ENCODE measurements at places on chromosomes 11 and 22. TPM values are rescaled to one million over a fixed set of nuclear protein-coding genes. Genes with fewer than 3 reads are reported as not detected.

DNA sequence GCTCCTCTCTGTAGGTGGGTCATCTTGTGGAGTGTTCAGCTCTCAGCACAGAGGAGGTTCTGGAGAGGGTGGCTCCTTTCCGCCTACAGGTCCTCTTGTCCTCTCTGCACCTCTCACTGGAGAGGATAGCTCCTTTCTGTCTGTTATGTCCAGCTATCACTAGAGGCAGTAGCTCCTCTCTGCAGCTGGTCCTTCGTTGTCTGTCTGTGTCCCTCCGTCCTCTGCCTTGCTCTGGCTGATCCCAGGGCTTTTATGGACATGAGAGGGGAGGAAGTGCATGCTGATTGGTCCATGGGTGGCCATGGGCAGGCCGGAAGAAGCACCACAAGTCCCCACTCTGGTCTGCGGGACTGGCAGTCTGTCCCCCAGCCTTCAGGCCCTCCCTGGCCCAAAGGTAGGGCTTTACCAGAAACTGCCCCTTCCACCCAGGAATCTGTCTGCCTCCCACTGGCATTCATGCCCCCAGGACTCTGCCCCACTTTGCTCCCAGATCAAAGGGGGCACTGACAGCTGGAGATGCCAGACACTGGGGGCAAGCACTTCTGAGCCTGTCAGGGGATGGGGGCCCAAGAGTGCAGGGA lies 38.6 kb upstream of the CALCB start:
- no peak for DNase-seq

DNA sequence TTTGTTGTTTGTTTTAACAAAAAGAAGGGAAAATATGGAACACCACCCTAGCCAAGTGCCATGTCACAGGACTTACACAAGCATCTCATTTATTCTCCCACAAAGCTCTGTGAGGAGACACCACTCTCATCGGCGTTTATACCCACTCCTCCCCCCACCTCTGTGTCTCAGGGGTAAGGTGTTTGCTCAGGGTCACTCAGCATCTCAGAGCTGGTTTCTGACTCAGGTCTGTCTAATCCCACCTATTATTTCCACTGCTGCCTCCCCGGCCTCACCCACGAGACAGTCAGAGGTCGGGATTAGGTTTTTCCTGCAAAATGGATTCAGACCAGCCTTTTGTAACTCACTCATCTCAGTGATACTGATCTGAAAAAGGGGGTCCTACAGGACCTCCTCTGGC lies 786.0 kb downstream of the OPCML start:
- DNase-seq, result no peak

The ZP1 gene
- 1.4 TPM for total RNA-seq

The TREH gene
- total RNA-seq, result not detected

GRCh38 chr22:36590441-36591056 lies 61.6 kb upstream of the EIF3D start:
- DNase-seq, result no peak

DNA sequence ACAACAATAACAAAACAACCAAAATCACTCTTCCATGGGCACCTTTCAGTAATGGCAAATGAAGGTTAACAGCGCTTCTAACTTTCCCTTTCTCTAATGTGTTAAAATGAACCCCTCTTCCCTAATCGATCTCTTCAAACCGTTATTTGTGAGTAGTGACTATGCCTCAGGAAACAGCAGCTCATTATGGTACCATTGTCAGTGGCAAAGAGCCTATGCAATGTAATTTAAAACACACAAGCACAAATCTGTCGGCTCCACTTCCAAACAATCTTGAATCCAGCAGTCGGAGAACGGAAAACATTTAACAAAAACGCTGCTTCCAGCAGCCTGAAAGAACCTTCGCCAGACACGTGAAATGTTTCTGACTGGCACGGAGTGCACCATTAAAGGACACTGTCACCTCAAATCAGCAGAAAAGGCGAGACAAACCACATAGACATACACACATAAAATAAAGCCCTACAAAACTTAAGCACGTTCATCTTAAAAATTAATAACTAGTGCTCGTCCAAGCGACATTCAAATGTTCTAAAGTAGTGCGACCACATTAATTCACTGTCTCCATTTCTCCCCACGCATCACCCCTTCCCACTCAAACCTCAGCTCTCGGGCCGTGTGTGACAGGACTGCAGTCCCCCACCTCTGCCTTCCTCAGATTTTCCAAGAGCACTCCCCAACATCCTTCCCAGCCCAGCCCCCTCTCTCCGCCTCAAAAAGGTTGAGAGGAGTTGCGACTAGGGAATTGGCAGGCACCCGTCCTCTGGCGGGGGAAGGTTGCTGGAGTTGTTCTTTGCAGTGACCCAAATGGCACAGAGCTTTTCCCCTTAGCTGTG lies 748 bp downstream of the RAB30 start:
- DNase-seq, result no peak

The SCUBE1 gene
- 3.9 TPM for total RNA-seq

GRCh38 chr11:2507212-2507901 lies 62.5 kb downstream of the KCNQ1 start:
- peak; percentile 82 for DNase-seq

GRCh38 chr11:459511-460220 lies 9.6 kb downstream of the PTDSS2 start:
- DNase-seq, result no peak

The SPI1 gene
- total RNA-seq, result 74.7 TPM

- DNase-seq, result no peak
Observed at GRCh38 chr22:23245799-23246136, 65.5 kb downstream of the BCR start.

The MS4A18 gene
- total RNA-seq, result not detected

- peak; percentile 57 for DNase-seq
Observed at GRCh38 chr11:17560281-17561110, 13.4 kb downstream of the OTOG start.

- no peak for DNase-seq
Observed at GRCh38 chr22:27670701-27671412, 130.7 kb downstream of the MN1 start.

DNA sequence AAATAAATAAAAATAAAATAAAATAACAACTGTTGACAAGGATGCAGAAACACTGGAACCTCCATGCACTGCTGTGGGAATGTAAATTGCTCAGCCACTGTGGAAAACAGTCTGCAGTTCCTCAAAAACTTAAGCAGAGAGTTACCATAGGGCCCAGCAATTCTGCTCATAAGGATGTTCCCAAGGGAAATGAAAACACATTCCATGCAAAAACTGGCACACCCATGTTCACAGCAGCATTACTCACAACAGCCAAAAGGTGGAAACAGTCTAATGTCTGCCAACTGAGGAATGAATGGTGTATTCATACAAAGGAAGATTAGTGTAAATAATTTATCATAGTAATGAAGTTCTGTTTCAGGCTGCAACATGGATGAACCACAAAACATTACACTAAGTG lies 3.2 kb upstream of the KRTAP5-10 start:
- DNase-seq, result no peak

The BIK gene
- total RNA-seq, result not detected

The UBE2L3 gene
- total RNA-seq, result 48.2 TPM

GRCh38 chr11:63462137-63462536 lies 28.8 kb downstream of the PLAAT5 start:
- DNase-seq, result no peak

DNA sequence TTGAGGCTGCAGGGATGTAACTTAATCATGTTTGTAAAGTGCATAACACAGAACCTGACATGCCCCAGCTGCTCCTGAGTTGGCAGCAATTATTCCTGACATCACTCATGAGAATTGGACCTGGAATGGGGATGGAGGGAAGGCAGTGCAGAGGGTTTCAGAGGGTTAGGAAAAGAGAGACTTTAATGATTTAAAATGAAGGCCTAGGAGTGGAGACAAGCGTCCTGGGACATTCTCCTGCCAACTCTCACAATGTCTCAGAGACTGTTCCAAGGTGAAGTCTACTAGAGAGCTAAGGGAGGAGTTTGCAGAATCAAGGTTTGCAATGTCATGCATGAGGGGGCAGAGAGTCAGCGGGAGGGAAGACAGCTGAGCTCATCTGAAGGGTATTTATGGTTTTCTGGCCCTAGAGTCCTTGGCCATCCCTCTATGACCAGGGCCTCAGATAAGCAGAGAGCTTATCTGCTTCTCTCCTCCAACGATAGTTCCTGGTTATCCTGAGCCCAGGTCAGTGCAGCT lies 36.9 kb downstream of the GGTLC2 start:
- DNase-seq, result peak; percentile 24

The RBX1 gene
- total RNA-seq, result 44.8 TPM

DNA sequence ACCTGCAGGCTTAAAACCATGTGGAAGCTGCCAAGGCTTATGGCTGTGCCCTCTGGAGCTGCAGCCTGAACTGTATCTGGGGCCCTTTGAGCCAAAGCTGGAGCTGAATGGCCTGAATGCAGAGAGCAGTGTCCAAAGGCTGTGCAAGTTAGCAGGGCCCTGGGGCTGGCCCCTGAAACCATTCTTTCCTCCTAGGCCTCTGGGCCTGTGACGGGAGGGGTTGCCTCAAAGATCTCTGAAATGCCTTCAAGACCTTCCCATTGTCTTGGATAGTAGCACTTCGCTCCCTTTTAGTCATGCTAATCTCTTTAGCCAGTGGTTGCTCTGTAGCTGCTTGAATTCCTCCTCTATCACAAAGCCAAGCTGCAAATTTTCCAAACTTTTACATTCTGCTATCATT lies 12.8 kb upstream of the IFTAP start:
- DNase-seq, result no peak

DNA sequence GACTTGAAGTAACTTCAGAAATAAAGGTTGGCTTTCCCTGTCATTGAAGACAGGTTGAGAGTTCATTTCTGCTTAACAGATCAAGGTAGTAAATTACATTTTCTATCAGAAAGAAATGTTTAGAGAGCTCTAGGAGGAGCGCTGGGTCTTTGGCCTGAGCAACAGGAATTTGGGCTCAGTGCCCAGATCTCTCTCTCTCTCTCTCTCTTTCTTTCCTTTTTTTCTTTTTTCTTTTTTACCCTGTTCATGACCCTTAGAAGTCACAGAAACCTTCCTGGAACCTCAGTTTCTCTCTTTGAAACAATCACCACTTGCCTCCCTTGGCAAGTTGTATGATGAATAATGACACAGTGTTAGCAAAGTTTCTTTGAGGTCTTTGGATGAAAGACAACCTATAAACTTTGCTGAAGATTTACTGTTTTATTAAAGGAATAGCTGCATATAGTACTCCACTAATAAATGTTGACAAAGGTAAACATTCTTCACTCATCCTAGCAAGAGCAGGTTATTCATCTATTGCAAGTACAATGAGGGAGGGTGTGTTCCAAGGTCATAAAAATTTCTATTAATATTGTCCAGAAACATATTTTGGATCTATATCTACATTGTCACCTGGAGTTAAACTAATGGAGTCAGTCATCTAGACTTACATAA lies 35.5 kb upstream of the RASSF10 start:
- DNase-seq, result no peak

DNA sequence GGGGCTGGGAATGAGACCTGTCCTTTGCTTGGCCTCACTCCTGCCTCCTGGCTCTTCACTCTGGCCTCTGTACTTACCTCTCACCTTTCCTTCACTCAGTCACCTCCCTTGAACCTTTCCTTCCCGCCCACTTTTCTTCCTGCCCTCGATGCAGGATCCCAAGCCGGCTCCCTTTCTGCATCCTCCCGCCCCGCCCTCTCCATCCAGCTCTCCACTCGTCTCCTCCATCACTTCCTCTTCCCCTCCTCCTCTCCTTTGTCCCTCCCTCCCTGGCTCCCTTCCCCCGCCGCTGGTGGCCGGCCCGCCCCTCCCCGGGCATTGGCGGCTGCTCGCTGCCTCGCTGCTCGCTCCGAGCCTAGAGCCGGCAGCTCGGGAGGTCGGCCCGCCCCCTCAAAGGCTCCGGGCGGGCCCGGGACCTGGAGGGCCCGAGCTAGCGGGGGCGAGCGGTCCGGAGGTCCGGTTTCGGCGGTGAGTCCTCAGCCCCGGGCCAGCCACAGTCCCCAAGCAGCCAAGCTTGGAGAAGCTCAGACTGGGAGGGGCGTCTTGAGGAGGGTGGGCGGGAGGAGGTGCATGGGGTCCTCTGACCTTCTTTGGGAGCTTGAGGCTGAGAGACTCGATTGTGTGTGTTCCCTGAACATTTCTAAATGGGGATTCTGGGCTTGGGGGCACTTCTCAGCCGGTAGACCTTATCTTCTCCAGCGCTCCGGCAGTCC lies 13.8 kb downstream of the PHLDB1 start:
- no peak for DNase-seq

DNA sequence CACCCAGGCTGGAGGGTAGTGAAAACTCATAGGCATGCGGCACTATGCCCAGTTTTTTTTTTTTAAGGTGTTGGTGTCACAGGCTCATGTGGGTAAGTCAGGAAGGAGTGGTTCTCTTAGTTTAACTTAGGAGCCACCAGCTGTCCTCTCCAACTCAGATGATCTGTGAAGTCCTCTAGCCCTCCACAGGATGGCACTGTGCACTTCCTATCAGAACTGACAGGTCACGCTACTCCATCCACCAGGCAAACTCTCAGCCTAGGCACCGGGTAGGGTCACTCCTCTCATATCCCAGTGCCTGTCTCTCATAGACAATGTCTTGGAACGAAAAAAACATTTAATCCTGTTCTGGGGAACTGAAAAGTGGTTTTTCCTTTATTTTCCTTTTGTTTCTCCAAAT lies 16.5 kb downstream of the NAP1L4 start:
- no peak for DNase-seq

DNA sequence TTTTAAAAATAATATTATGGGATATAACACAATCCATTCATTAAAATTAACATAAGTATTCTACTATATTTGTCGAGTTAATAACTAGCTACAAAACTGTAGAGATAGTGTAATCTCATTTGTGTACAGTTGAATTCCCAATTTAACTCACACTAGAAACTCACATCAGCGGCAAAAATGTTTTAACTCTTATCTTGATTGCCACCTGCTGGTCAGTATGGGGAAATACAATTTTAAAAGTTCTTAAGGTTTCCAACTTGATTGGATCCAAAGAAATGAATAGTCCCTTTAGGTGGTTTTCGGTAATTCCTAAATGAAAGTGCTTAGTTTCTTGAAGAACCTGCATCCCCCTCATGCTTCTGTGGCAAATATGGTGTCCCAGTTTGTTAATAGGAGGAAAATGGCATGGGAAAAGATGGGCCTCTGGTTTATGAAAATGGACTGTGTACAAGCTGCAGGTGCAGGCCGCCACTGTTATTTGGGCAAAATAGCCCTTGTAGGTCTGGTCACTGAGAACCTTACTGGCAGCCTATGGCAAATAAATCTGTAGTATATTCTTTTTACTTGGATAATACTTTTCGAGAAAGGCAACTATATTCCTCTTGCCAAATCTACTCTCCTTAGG lies 33.7 kb upstream of the SLC17A6 start:
- DNase-seq, result no peak

DNA sequence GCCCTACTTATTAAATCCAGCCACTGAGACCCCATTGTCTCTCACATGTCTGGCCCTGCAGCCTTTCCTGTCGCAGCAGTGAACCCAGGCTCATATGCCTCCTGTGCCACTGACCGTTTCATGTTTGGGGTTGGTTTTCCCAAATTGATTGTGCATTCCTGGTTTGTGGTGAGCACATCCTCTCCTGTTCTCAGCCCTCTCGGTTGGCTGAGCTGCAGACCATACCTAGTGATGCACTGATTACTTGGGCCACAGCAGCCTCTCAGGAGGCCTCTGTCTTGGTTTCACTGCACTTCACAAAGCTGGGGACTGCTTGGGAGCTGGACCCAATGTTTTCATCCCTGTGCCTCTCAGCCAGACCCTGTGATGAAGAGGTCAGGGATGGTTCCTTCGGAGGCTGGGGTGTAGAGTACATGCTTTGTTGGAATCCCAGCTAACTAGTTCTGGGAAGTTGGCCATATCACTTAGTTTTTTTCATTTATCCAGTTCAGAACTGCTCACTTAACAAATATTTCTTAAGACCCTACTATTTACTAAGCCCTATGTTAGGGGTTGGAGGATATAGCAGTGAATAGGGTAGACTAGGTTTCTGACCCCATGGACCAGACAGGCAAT lies 30.9 kb downstream of the PARVA start:
- no peak for DNase-seq
